ENCODE measurements at places on chromosomes 1 and 21. TPM values are rescaled to one million over a fixed set of nuclear protein-coding genes. Genes with fewer than 3 reads are reported as not detected.

WNT3A gene
- 10.1 TPM for total RNA-seq

DMBX1 gene
- total RNA-seq: not detected

DNA sequence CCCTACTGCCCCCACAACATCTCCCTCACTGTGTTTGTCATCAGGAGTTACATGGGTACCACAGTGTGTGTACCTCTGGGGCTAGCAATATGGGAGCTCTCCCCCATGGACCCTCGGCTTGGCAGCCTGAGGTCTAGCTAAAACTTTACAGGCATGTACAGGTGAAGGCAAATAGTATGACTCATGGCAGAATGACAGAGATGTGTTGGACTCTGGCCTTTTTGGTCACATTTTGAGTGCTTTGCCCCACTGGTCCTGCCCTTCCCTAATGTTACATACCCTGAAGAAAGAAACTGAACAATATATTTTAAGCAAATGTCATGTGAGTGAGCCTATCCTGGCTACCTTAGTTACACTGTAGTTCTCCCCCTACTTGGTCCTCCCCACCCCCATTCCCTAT, 124.0 kb downstream of the NGF start:
- no peaks in the 10 kb centered on the region for H3K36me3 ChIP-seq
- DNase-seq: no peak
- H3K4me1 ChIP-seq: no peaks in the 10 kb centered on the region

GPR153 gene
- 16.9 TPM for total RNA-seq

NAXE gene
- total RNA-seq: 69.2 TPM

DNA sequence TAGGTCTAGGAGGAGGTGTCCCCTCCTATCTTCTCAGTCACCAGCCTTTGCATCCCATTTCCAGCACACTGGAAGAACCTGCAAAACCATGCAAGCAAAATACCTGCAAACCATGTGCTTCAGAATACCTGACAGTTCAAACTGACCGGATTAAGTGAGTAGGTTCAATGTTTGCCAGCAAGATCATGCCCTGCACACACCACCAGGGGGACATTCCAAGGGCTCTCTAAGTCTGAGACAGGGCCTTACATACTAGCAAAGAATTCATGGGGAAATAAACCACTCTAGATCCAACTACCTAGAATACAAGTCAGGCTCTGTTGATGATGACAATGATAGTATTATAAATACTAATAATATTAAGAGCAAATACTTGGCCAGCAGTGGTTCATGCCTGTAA, 27.6 kb downstream of the INPP5B start:
- no peak overlapping the region for H3K4me3 ChIP-seq
- no peak for DNase-seq
- no peaks in the 10 kb centered on the region for H3K27me3 ChIP-seq
- peaks cover 7% of the 10 kb centered on the region for H3K4me1 ChIP-seq
- H3K36me3 ChIP-seq: no peaks in the 10 kb centered on the region
- H3K27ac ChIP-seq: no peak overlapping the region

GRCh38 chr1:45407629-45408287, 67.5 kb upstream of the MUTYH start:
- H3K27me3 ChIP-seq: no peaks in the 10 kb centered on the region
- H3K36me3 ChIP-seq: no peaks in the 10 kb centered on the region
- peaks cover 9% of the 10 kb centered on the region for H3K4me1 ChIP-seq
- DNase-seq: no peak

DNA sequence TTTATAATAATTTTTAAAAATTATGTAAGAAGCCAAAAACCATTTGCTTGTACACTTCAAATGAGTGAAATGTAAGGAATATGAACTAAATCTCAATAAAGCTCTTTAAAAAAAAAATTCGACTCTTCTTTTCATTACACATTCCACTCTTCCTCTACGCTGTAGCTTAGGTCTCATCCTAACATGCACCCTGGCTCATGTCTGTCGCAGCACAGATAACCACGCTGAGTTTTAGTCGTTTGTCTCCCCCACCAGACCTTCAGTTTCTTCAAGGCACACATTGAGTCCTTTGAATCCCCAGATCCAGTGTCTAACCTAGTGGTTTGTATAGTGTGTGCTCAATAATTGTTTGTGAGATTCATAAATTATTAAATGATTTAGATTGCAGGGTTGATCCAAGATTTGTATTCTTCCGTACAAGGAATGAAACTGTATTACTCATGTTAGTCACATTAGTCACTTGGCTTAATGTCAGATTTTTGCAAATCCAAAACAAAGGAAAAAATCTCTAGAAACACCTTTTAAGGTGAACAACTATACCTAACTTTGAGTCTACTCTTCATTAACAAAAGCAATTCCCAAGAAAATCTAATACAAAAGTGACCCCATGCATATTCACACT, 57.3 kb downstream of the SLC25A24 start:
- H3K4me3 ChIP-seq: no peak overlapping the region
- H3K27ac ChIP-seq: no peak overlapping the region
- no peaks in the 10 kb centered on the region for H3K27me3 ChIP-seq
- DNase-seq: no peak
- H3K4me1 ChIP-seq: no peaks in the 10 kb centered on the region

DNA sequence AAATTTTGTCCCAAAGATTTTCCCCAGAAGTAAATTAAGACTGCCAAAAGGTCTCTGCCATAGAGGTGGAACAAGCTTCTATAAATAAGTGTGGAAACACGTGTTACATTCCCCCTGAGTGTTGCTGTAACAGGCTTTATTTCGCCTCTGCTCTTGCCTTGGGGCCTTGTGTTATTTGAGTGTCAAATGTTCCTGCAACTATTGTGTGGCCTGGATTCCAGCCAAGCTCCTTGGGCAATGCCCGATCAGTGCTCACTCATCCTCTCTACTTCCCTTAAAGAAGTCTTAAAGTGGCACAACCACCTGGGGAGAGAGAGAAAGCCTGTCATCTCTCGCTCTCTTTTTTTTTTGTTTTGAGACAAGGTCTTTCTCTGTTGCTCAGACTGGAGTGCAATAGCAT, 156.7 kb downstream of the NR5A2 start:
- H3K4me1 ChIP-seq: peaks cover 19% of the 10 kb centered on the region
- DNase-seq: peak; percentile 92
- no peaks in the 10 kb centered on the region for H3K36me3 ChIP-seq
- H3K4me3 ChIP-seq: no peak overlapping the region

DNA sequence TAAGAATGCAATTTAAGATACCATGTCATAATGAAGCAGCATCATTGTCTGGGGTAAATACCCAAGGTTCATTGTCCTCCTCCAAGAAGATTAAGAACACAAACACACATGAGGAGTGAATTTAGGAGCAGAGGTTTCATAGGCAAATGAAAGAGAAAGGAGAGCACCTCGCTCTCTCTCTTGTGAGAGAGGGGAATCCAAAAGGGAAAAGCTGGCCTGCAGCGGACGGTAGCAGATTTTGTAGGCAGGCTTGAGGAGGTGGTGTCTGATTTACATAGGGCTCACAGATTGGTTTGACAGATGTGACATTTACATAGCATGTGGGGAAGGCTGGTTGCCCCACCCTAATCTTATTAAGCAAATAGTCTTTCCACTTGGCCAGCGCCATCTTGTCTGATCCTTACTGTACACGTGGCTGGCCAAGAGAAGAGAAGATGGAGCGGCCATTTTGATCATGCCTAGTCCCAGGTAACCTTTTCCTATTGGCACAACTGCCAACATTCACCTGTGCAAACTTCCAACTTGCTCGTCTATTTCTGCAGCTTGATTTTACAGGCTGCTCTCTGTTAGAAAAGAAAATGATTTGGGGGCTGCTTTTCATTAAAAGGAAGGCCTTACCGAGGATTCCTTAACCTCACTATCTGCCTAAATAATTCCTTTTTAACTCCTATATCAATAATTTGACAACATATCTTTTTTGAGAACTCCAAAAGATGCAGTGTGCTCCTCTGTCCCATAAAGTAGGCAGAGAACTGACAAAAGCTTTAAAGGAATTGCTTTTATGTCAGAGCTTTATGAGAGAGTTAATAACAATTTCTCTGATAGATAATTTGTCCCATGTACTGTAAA, 16.0 kb upstream of the LRRC7 start:
- no peaks in the 10 kb centered on the region for H3K36me3 ChIP-seq
- DNase-seq: no peak

FMO4 gene
- 4.3 TPM for total RNA-seq

DNA sequence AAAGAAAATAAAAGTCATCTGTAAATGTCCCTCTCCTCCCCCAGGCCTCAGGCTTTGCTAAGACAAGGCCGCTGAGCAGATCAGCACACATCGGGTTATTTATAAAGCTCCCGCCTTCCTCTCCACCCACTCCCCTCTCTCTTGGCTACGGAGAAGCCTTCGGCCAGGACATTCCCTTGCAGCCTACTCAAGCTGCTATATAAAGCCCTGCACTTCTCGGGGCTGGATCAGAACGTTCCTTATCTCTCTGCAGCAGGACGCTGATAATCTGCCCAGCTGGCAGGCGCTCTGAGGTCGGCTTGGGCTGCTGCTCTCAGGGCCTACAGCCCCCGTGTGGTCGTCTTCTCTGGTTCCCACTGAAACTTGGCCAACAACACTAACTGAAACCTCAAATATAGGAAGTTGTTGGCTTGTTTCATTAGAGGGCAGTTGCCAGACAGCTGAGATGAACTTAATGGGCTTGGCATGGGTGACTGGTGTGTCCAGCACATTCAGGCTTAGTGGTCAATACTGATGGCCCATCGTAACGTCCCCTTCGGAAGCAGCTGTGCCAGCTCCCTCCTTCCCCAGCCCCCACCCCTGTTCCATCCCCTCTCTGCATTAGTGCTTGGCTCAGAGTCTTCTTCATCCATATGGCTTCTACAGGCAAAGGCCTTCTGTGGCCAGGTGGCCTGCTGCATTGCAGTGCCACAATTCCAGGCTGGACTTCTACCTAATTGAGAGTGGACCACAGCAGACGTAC, 64.6 kb downstream of the IER5 start:
- H3K36me3 ChIP-seq: no peaks in the 10 kb centered on the region
- H3K4me1 ChIP-seq: peaks cover 30% of the 10 kb centered on the region
- DNase-seq: peak; percentile 82

GRCh38 chr1:81432059-81432458, 368.7 kb upstream of the ADGRL2 start:
- H3K36me3 ChIP-seq: no peaks in the 10 kb centered on the region
- no peaks in the 10 kb centered on the region for H3K27me3 ChIP-seq
- no peak overlapping the region for H3K4me3 ChIP-seq
- peak overlapping the region; percentile 38 for H3K27ac ChIP-seq
- DNase-seq: no peak
- no peaks in the 10 kb centered on the region for H3K4me1 ChIP-seq

GRCh38 chr1:10856863-10857598, 60.6 kb upstream of the CASZ1 start:
- no peak overlapping the region for H3K4me3 ChIP-seq
- H3K27me3 ChIP-seq: no peaks in the 10 kb centered on the region
- H3K36me3 ChIP-seq: no peaks in the 10 kb centered on the region
- H3K4me1 ChIP-seq: no peaks in the 10 kb centered on the region

MROH9 gene
- not detected for total RNA-seq

ATXN7L2 gene
- 4.6 TPM for total RNA-seq

MYOCOS gene
- not detected for total RNA-seq

- no peaks in the 10 kb centered on the region for H3K27me3 ChIP-seq
- H3K4me1 ChIP-seq: peaks cover 10% of the 10 kb centered on the region
- no peak overlapping the region for H3K4me3 ChIP-seq
- no peak for DNase-seq
- H3K36me3 ChIP-seq: no peaks in the 10 kb centered on the region
Measured at GRCh38 chr1:162380061-162380846, 1.3 kb upstream of the C1orf226 start.

DNA sequence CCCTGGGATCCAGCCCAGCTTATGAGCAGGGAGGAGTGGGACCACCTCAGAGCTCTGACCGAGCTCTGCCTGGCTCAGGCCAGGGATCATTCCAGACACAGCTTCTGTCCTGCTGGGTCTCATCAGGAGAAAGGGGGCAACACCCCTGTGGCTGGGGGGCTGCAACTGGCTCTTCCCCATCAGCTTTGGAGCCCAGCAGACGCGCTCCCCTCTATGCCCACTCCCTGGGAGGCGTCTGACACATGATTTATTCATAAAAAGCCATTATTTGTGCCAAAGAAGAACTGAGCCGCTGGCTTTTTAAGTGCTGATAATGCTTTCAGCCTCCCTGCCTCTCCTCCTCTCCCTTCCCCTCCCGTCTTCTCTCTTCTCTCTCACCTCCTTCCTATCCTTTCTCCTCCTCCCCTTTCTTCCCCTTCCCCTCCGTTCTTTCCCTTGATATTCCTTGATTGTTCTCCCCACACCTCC, 25.0 kb downstream of the FOXO6 start:
- DNase-seq: no peak
- no peaks in the 10 kb centered on the region for H3K36me3 ChIP-seq
- H3K27me3 ChIP-seq: peaks cover 4% of the 10 kb centered on the region
- H3K27ac ChIP-seq: no peak overlapping the region
- H3K4me3 ChIP-seq: no peak overlapping the region

FALEC gene
- total RNA-seq: 1.0 TPM

GRCh38 chr1:210457568-210457967, 128.9 kb downstream of the HHAT start:
- no peaks in the 10 kb centered on the region for H3K27me3 ChIP-seq
- H3K36me3 ChIP-seq: no peaks in the 10 kb centered on the region
- H3K27ac ChIP-seq: no peak overlapping the region

GRCh38 chr1:98870959-98871903, 133.4 kb downstream of the PLPPR5 start:
- no peaks in the 10 kb centered on the region for H3K36me3 ChIP-seq
- no peak for DNase-seq
- H3K27ac ChIP-seq: no peak overlapping the region
- no peaks in the 10 kb centered on the region for H3K27me3 ChIP-seq
- H3K4me1 ChIP-seq: no peaks in the 10 kb centered on the region
